ENCODE measurements at places on chromosomes 5 and 9.

GRCh38 chr5:107533910-107534876 lies 136.5 kb downstream of the EFNA5 start:
- no peak for DNase-seq

- no peak for DNase-seq
These were observed 57.5 kb downstream of the PJA2 start for GRCh38 chr5:109351988-109352864.

GRCh38 chr9:2602704-2603116 lies 18.9 kb upstream of the VLDLR start:
- DNase-seq, result peak; percentile 36

DNA sequence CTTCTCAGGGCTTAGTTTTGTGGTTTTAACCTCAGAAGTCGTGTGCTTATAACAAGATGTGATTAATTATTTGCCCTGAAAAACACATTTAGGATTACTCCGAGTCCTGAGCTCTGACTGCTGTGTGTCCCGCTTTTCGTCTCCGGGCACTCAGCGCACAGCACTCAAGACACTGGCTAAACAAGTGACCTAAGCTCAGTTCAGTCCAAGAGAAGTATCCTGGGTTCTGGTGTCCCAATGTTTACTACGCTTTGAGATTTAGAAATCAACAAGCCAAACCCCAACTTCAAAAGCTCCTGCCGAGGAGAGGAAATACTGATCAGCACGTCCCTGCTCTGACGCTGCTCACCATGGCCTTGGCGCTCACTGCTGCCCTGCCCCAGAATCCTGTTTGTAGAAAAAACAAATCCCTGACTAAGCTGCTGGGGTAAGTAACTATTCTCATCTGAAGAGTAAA lies 53.2 kb downstream of the IPPK start:
- no peak for DNase-seq

- no peak for DNase-seq
These were observed 2.9 kb downstream of the B4GALT1 start for GRCh38 chr9:33164138-33164809.

DNA sequence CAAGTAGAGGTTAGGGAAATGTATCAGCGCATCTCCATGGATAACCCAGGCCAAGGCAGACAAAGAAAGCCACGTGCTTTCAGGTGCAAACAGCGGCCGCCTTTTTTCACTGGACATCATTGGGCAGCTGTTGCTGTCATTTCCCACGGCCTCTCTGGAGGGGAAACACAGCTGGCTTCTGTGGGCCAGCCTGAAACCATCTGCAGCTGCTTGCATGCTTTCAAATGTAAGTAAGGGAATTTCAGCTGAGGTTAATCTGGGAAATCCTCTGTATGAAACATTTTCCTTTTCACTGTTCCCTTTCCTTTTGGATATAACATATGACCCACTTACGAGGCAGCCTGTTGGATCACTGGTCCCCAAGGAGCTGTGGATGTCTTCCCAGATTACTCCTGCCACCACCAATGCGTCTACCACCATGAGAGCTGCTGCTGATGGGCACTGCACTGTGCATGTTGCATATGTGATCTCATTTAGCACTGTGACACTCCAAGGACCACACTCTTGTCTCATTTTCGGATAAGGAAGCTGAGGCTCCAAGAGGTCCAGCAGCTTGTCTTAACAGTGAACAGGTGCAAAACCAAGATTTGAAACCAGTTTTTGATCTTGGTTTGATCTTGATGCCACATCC lies 106.3 kb downstream of the C9orf152 start:
- no peak for DNase-seq

DNA sequence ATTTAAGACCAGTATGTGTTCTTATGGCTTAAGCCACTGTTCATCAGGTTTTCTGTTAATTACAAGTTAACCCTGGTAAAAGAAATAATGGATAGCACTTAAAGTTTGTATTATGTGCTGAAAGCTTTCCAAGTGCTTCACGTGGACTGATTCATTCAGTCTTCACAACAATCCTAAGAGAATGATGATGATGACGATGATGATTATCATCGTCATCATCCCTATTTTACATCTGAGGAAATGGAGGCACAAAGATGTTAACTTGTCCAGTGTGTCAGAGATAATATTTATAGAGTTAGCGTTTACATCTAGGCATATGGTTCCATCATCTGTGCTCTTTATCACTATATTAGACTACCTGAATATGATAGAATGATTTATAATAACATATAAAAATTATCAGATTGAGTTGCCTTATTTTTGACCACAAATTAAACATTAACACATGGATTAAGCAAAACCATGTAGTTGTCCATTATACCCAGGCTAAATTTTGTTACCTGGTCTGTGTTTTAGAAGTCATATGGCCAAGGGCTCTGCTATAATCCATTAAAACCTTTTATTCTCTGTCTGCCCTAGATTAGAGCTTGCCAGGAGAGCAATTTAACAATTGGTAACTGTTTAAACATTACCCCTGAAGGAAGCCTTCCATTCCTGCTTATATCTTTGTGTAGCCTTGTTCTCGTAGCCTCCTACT lies 102.3 kb upstream of the MAP3K1 start:
- no peak for DNase-seq

DNA sequence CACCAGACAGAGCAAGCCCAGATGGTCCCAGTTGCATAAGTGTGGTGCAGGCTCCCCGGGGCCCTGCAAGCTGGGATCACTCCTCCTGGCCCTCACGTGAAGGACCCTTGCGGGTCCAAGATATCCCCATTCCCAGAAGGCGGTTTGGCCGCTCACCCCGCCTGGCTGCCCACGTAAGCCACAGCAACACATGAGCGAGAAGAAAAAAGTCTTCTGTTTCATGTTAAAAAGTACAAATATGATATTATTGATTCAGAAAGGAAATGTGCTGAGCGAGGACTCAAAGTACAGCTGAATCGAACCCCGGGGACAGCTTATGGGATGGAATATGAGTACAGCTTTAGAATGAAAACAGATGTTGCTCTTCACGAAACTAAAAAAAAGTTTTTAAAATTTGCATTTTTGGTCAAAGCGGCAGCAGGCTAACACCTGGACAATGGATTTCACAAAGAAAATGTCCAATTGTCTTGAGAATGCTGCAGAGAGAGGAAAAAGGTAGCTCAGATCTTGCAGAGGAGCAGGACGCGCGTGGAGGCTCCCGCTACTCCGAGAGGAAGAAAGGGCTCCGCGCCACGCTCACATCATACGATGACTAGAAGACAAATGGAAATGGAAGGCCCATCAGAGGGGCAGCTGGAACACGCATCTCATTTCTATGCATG lies 427.6 kb downstream of the IRX1 start:
- DNase-seq, result no peak

GRCh38 chr5:163033656-163034055 lies 403.7 kb upstream of the CCNG1 start:
- no peak for DNase-seq

DNA sequence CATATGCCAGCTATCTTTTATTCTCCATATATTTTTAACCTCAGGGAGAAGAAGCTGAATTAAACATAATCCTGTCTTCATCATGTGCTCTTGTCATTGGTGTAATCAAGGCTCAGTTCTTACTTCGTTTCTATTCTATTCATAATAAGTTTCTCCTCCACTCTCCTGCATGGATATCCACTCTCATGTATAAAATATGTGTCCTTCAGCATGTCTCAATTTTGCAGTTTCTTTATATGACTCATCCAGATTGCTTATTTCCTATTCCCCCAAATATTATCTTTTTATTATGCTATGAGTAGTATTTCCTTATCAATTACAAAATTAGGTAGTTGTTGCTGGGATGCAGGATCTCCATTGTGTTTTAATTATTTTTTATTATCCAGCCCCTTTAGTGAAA lies 643.7 kb upstream of the ACO1 start:
- DNase-seq, result no peak

DNA sequence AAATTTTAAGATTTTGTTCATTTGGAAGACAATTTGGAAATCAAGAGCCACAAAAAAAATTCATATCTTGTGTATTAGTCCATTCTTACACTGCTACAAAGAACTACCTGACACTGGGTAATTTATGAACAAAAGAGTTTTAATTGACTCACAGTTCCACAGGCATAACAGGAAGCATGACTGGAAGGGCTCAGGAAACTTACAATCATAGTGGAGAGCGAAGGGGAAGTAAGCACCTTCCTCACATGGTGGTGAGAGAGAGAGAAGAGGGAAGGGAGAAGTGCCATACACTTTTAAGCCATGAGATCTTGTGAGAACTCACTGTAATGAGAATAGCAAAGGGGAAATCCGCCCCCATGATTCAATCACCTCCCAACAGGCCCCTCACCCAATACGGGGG lies 274.4 kb downstream of the KCNN2 start:
- DNase-seq, result no peak

- DNase-seq, result no peak
These were observed 299.7 kb downstream of the NFIB start for GRCh38 chr9:14014218-14014617.

- DNase-seq, result no peak
These were observed 1754.0 kb upstream of the ACO1 start for GRCh38 chr9:30630459-30630858.

DNA sequence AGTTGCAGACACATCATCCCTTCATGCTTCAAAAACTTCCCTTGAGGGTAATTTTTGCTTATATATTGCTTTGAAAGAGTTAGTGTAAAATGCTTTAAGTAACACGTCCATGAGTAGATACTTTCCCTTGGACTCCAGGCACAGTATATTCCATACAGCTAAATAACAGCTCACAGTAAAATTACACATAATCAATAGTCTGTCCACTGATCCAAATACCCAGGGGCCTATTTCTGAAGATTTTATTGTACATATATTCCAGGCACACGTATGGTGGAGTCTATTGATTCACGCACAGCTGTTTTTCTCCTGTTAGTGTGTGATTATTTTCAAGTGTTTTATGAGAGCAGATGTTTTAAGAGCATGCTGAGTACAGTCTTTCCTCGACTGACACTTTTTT lies 223.7 kb upstream of the GRAMD2B start:
- DNase-seq, result no peak

DNA sequence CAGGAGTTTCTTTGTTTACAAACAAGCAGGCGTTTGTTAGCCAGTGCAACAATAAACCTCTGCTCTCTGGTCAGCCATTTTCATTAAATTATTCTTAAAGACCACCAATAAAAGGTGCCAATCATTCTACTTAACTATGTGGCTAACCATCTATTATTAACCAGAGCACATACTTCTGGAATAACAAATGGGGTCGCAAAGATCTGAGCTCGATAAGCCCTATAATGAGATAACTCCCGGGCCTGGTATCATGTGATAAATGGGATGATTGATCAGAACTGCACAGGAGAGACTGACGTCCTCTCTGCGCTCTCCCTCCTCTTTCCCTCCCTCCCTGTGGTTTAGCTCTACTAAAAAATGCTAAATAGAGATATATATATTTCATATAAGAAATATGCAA lies 488.2 kb downstream of the NTRK2 start:
- DNase-seq, result no peak

DNA sequence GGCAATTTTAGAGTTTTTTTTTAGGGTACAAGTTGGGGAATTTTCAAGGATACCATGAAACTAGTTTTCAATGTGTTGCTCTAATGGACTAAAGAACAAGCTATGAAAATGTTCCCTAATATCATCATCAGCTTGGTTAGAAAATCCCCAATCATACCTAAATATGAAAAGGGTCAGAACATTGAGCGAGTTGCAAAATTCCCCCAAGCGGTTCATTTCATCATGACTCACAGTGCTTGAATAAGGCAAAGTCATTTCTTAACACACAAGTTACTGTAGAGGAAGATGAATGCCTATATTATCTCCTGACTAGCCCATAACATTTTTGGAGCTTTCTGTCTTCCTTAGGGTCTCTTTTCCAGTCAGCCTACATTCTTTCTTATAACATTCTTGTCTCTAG lies 62.7 kb downstream of the ST8SIA4 start:
- DNase-seq, result peak; percentile 53

DNA sequence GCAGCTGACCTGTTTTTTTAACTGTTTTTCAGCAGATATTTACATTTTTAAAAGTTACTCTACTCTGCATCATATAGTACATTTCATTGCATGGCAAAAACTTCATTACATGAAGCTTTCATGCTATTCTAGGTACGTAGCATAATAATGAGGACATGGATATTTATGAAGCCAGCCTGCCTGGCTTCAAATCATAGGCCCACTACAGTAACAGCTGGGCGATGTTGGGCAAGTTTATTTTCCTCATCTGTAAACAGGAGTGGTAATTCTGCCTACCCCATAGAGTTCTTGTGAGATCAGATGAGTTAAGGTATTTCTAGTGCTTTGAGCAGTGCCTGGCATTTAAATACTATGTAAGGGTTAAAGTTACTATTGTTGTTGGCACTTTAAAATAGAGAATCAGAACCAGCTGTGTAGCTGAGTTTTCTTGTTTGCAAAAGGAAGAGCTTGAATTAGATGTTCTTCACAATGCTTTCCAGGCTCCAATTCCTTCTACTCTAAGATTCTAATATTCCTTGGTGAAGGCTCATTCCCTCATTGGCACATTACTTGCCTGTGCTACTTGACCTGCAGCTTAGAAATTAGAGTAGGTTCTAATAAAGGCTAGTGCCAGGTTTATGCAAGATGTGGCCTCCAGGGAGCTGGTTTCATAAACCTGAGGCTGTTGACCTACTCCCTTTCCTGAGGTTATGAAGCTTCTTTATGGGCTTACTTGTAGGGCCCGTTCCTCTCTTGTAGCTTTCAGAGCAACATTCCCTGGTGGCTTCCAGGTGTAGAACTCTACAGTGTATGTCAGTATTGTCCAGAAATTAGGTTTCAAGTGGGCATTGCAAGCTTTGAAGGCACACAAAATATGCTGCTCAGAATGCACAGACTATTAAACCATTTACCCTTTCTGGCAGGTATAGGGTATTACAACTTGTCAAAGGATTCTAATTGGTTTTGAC lies 14.5 kb downstream of the ANP32B start:
- no peak for DNase-seq

DNA sequence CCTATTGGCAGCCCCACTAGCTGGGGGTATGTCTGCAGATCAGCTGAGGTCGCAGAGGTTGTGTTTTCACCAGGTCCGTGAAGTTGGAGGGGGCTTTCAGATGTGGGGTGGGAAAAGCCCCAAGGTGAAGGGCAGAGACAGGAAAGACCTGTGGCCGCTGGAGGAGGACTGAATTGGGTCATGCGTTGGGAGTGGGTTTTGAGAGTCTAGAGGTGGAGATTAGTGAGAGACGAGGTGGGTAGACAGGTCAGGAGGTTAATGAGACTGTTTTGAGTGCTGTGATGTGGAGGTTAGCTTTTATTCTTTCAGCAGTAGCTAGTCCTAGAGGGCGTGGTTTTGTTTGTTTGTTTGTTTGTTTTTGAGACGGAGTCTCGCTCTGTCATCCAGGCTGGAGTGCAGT lies 10.3 kb downstream of the SNX30 start:
- DNase-seq, result no peak

DNA sequence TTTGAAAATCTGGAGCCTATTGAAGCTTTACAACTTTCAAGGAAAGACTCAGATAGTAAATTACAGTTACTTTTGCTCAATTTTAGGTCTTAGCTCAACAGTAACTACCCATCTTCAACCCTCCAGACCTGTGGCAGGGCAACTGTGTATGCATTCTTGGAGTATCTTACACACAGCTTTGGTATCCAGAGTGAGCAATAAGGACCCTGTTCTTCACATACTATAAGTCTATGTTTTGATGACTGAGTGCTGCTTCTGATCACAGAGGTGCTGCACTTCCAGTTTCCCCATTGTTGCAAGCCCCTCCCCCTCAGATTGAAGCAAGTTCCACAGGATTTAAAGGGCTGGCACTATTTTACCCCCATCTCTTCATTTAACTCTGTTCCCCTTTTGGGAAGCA lies 737.4 kb upstream of the GRAMD2B start:
- peak; percentile 42 for DNase-seq

- DNase-seq, result peak; percentile 96
These were observed 50.0 kb upstream of the SLC25A51 start for GRCh38 chr9:37953775-37954437.

- DNase-seq, result no peak
These were observed 265.9 kb downstream of the MCTP1 start for GRCh38 chr5:95018946-95019345.

GRCh38 chr5:55994495-55994997 lies at the start of gene IL6ST:
TSS of gene IL6ST (minus strand) at chr5:55994963. CDS start at chr5:55976278, 18,685 bp downstream.
- peak; percentile 75 for DNase-seq
